Prostate gland (tissue), 2 donors: ENCODE measurements at places on chromosomes 4 and X.

DNA sequence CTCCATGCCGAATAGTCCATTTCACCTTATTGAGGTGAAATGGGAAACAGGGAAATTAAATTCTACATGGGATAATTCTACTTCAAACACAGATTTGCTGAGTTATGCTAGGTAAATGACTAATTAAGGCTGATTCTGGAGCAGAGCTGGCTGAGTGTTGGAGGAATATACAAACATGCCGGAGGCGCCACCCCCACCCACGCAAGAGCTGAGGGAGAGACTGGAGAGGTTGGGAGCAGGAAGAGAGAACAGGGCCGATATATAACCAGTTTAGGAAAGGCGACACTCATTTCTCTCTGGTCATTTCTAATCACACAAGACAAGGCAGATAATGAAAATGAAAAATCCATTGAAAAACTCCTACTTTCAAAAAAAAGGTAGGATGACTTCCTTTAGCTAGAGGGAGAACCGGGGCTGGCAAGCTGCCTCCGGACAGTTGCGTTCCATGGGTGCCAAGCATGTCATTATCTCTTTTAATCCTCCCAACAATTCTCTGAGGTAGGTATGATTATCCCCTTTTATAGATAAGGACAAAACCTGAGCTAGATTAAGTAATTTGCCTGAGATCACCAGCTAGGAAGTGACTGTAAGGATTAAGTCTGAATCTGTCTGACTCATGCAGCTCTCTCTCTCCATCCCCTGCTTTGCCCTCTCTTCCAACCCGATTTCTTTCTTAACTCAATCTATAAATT is 27.6 kb upstream of the CFAP299 start:
- DNase-seq: no peak

DNA sequence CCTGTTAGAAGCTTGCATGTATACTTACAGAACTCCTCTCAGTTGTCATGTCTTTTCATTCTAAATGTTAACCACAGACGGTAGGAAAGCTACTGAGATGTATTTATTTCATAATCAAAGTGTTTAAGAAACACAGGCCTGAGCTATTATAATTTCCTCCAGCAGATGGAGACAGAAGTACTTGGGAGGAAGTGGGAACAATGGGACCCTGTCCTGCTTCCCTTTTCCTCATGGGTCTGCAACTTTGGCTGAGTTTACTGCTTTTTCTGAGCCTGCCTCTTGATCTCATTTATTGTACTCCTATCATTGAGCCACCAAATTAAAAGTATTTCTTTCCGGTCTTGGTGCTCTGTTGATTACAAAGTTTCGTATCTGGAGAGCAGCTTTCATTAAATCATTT is 67.7 kb upstream of the SPANXN2 start:
- no peak for DNase-seq

- DNase-seq: no peak
Observed at GRCh38 chr4:76980261-76980660, 30.7 kb downstream of the SEPTIN11 start.

DNA sequence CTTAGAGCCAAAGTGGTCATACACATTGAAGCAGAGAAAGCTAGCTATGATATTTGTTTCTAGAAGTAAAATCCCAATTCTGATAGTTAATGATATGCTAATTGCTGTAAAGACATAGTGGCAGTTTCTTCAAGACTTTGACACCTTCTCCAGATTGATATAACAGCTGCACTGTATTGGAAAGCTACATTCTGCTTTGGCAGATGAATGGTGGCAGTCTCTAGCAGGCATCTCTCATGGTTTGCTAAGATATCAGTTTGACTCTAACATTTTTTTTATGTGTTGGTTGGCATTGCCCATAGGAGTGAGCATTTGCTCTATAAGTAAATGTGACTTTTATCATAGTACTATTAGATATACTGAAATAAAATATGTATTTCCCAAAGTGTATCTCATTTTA is 128.2 kb downstream of the AFF2 start:
- DNase-seq: no peak

DNA sequence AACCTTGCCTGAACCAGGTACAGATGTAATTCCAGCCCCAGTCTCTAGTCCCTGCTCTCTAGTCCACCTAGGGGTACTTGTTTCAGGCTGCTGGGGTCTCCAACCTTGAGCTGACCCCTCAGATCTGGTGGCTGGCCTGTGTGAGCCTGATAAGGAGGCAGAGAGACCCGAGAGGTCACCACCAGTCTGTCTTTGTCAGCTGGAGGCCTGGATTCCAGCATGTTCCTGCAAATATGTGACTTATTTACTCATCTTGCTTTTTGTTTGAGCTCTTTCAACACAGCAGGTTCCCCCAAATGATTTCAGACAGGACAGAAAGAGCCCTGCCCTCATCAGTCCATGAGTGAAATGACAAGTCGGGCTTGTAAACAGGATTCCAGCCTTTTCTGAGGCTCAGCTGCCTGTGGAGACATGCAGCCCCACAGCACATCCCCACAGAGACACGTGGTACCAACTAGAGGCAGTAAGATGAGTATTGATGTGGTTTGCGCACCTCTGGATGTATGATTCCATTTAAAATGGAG is 37.5 kb upstream of the STK26 start:
- DNase-seq: peak; percentile 5

DNA sequence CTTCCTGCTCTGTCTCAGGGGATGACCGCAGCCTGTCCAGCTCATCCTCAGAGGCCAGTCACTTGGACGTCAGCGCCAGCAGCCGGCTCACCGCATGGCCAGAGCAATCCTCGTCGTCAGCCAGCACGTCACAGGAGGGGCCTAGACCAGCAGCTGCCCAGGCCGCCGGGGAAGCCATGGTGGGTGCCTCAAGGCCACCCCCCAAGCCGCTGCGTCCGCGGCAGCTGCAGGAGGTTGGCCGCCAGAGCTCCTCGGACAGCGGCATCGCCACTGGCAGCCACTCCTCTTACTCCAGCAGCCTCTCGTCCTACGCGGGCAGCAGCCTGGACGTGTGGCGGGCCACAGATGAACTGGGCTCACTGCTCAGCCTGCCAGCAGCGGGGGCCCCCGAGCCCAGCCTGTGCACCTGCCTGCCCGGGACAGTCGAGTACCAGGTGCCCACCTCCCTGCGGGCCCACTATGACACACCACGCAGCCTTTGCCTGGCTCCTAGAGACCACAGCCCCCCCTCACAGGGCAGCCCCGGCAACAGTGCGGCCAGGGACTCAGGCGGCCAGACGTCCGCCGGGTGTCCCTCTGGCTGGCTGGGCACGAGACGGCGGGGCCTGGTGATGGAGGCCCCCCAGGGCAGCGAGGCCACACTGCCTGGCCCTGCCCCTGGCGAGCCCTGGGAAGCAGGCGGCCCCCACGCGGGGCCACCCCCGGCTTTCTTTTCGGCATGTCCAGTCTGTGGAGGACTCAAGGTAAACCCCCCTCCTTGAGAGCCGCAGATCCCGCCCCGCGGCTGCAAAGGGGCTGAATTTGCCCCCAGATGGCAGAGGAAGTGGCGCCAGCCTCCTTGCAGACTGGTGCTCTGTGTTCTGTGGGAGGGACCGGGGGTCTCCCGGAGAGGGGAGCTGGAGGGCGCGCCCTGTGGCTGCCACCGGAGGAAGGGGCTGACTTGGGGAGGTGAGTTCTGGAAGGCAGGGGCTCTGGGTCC is 29.9 kb downstream of the DOK7 start:
- no peak for DNase-seq

- DNase-seq: no peak
Observed at GRCh38 chr4:110787109-110787508, 164.2 kb upstream of the PITX2 start.

GRCh38 chr4:30837131-30837539 is 117.0 kb downstream of the PCDH7 start:
- DNase-seq: no peak

DNA sequence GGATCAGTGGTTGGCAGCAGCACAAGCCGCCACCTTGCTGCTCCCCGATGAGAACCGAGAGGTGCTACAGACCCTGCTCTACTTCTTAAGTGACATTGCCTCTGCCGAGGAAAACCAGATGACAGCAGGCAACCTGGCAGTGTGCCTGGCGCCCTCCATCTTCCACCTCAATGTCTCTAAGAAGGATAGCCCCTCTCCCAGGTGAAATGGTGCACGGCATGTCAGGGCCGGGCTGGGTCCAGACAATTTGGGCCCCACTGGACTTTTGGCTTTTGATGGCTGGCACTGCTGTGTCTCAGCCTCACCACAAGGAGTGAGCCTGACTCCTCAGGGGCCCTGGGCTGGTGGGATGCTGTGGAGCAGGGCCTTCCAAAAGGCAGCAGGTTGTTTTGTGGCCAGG is 74.1 kb downstream of the STARD8 start:
- no peak for DNase-seq

DNA sequence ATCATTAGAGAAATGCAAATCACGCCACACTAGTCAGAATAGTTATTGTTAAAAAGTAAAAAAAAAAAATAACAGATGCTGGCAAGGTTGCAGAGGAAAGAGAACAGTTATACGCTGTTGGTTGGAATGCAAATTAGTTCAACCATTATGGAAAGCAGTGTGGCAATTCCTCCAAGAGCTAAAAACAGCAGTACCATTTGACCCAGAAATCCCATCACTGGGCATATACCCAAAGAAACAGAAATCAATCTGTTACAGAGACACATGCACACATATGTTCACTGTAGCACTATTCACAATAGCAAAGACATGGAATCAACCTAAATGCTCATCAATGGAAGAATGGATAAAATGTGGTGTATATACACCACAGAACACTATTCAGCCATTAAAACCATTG is 388.7 kb upstream of the FMR1 start:
- no peak for DNase-seq

GRCh38 chr4:148431401-148431800 is 10.8 kb downstream of the NR3C2 start:
- no peak for DNase-seq

GRCh38 chr4:42624551-42624950 is 32.4 kb downstream of the ATP8A1 start:
- no peak for DNase-seq

- DNase-seq: no peak
Observed at GRCh38 chrX:34687095-34687494, 30.0 kb upstream of the TMEM47 start.

GRCh38 chr4:24889991-24890390 is 22.9 kb downstream of the CCDC149 start:
- no peak for DNase-seq

DNA sequence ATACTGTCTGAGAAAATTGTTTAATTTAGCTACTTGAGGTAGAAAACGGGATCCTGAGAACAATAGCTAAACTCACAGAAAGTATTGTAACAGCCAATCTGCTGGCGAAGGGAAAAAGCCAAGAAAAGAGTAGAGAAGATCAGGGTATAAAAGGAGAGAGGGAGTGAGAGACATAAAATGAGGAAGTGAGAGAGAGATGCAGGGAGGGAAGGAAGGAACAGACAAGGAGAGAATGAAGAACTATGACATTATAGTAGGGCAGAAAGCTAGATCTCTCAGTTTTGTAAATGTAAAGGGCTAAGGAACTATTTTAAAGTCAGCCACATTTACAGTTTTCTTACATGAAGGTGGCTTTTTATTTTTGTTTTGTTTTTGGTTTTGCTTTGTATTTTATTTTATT is 1.6 kb upstream of the GIMD1 start:
- no peak for DNase-seq

GRCh38 chrX:103616676-103617186 is 9.0 kb downstream of the TCEAL3 start:
- no peak for DNase-seq

GRCh38 chr4:147530723-147531122 is 49.8 kb downstream of the EDNRA start:
- no peak for DNase-seq

DNA sequence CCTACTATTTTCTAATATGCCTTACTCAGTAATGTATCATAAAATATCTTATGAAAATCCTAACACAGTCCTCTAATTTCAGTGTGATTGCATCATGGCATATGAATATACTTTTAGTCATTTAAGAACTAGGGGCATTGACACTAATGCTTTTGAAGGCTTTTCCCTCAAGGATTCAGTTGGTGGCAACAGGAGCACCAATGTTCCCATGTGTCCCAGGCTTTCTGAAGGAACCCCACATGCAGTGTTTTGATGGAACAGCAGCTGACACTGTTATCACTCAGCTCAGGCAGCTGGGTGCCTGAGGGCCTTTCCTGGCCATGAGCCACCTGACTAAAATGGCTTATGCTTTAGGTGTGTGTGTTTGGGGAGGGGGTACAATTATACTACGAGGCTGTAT is 348.3 kb downstream of the ARHGAP24 start:
- no peak for DNase-seq

GRCh38 chr4:109041463-109042360 is 260.7 kb downstream of the COL25A1 start:
- no peak for DNase-seq

- peak; percentile 18 for DNase-seq
Observed at GRCh38 chr4:83109480-83110222, 4.9 kb downstream of the PLAC8 start.

GRCh38 chr4:187724456-187724855 is 271.1 kb upstream of the ZFP42 start:
- no peak for DNase-seq

DNA sequence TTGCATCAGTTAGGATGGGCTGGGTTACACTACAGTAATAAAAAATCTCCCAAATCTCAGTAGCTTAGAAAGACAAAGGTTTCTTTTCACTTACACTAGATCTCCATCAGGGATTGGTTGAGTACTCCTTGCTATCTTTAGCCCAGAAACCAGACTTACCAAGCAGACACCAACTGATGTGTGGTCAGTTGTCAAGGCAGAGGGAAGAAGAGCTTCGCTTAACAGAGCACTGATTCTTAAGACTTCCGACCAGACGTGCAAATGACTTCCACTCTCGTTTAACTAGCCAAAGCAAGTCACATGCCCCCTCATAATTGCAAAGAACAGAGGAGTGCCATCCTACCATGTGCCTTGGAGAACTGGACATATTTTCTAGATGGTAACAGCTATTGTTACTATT is 5.7 kb upstream of the ZNF518B start:
- DNase-seq: no peak

GRCh38 chrX:76454456-76454927 is 27.0 kb downstream of the MAGEE1 start:
- no peak for DNase-seq

GRCh38 chr4:6641971-6642320 is 1.5 kb downstream of the MRFAP1 start:
- DNase-seq: no peak

GRCh38 chr4:89765966-89766365 is 71.0 kb downstream of the SNCA start:
- peak; percentile 12 for DNase-seq

GRCh38 chrX:14232688-14233087 is 203.0 kb upstream of the GEMIN8 start:
- no peak for DNase-seq

GRCh38 chr4:119652998-119653397 is 24.4 kb upstream of the PDE5A start:
- no peak for DNase-seq

DNA sequence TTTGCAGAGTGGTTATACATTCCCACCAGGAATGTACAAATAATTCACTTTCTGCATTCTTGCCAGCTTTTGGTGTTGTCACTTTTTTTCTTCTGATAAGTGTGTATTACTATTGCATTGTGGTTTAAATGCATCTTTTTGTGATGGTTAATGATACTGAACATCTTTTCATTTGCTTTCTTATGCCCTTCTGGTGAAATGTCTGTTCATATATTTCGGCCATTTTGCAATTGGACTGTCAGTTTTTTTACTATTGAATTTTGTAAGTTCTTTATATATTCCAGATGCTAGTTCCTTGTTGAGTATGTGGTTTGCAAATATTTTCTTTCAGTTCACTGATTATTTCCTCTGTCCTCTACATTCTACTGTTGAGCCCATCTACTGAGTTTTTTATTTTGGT is 19.4 kb upstream of the BMP2K start:
- DNase-seq: no peak
